ENCODE measurements at places on chromosomes 7 and 10.

- DNase-seq, result no peak
These were observed 15.0 kb downstream of the ARPC1A start for GRCh38 chr7:99340659-99341058.

DNA sequence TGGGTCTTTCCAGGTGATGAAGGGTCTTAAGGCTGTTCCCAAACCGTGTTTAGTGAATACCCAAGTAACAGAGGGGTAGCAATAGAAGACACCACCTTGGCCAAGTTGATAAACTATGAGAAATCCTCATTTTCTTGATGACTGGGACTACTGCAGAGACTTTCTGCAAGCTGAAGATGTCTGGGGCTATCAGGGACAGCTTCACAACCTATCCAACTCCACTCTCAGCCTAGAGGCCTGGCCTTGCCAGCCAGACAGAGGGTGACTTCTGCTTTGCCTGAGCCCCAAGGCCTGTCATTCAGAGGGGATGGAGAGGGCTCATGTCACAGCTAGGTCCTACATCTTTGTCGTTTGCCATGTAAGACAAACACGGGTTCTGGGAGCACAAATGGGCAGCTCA lies 255.9 kb upstream of the GRB10 start:
- no peak for DNase-seq

- no peak for DNase-seq
These were observed 848.9 kb downstream of the REEP3 start for GRCh38 chr10:64369885-64370773.

- no peak for DNase-seq
These were observed 49.8 kb downstream of the TPK1 start for GRCh38 chr7:144786079-144786478.

- no peak for DNase-seq
These were observed 268.6 kb downstream of the KLF6 start for GRCh38 chr10:3516234-3516922.

DNA sequence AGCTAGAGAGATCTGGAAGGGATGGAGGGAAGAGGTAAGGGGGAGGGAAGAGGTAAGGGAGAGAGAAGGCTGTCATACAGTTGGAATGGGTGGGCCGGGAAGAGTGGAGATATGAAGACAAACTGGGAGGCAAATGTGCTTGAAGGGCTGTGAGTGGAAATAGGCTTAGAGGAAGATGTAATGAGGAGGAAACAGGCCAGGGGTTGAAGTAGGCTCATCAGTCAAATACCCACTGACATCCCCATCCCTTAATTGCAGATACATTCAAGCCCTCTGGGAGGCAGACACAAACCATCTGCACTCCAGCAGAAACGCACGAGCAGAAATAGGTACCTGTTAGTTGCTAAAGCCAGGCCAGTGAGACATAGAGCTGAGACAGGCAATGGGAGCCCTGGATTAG lies 2.1 kb downstream of the SYNPO2L start:
- no peak for DNase-seq

GRCh38 chr10:74113546-74113945 lies 37.1 kb downstream of the AP3M1 start:
- no peak for DNase-seq

DNA sequence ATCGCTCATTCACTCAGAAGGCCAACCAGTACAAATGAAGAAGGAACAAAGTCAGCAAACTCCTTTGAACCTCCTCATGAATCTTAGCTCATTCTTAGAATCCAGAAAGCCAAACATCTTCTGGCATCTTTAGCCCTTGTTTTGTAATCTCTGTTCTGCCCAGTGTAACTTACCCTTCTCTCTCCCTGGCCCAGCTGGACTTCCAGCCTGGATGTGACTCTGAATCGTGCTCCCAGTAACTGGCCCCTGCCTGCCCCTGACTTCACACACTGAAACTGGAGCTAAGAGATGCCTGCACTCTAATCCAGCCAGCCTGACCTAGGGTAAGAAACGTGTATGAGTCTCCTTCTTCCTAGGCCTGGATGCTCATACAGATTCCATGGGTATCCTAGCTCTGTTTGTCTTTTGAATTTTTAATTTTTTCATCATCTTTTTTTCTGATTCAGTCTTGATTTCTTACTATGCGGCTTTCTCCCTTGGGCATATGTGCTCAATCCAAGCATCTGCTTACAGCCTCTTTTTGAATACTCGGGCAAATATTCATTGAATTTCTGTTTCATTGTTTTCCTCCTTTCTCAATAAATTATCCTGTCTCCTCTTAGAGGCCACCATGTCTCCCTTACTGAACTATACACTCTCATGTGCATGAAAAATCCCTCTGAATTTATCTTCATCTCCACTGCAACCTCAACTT lies 845.6 kb upstream of the AUTS2 start:
- no peak for DNase-seq

DNA sequence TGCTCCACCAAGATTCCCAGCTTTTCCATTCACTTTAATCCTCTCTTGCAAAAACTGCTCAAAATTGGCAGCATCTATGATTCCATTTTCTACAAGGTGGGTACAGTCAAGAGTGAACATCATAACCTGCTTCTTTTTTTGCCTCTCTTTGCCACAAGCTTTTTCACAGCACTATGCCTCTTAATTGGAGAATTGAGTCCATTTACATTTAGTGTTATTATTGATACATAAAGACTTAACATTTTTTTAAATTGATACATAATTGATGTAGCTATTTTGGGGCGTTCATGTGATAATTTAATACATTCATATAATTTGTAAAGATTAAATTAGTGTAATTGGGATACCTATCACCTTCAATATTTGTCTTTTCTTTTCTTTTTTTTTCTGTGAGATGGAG lies 18.8 kb downstream of the AS3MT start:
- no peak for DNase-seq

DNA sequence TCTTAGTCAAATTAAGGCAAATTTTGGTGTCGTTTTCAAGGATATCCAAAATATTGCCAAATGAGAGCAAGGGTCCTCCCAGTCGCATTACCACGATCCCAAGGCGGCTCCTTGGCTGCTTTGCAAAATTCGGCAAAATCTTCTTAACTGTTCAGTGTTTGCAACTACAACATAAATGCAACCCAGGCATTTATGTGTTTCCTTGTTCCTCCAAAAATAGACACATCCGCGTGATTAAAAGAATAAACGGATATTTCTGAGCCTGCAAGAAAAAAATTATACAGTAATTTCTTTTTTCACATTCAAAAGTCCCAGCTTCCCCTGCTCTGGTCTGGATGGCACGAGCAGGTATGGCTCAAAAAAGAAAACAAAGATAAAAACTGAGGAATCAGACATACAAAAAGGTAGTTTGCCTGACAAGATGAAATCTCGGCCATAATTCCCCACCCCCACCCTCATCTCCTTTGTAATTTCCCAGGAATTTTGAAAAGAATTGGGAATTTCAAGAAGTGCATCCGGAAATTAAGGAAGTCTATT lies 6.0 kb downstream of the SKIDA1 start:
- no peak for DNase-seq

GRCh38 chr7:96218664-96219243 lies 103.1 kb downstream of the SLC25A13 start:
- no peak for DNase-seq

DNA sequence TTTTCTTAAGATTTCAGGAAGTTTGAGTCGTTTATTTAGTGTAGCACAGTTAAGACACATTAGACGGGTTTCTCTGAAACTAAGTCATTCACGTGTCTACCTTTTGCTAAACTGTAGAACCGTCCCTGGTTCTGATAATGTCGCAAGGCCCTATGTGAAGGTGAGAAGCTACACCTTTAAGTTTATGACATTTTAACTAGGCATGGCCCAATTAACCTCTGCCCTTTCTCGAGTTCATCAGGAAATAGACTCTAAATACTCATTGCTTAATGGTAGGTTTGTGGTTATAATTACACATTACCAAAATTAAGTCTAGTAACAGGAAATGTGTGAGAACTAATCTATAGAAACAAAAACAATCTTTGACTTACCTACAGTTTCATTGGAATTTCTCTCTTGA lies 126.6 kb upstream of the FZD8 start:
- no peak for DNase-seq

DNA sequence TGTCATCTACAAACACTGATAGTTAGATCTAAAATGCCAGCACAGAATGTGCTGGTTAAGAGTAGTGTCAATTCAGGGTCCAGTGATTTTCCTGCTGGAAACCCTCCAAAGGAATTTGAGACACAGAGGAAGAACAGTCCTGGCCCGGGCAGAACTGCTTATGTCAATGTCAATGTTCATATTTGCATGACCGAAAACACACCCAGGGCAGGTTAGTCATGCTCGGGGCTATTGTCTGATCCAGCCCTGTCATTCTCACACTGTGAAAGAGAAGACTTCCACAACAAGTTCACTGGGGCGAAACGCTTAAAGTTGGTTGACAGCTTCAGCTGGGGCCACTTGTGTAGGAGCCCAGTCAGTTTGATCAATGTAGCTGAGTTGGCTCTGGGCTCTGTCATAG lies 139.3 kb downstream of the C1GALT1 start:
- DNase-seq, result no peak

GRCh38 chr10:17062955-17063484 lies 66.6 kb downstream of the CUBN start:
- DNase-seq, result no peak

GRCh38 chr10:105577865-105578607 lies 936.9 kb downstream of the SORCS3 start:
- no peak for DNase-seq

GRCh38 chr10:65805993-65806392 lies 1119.8 kb upstream of the LRRTM3 start:
- no peak for DNase-seq

- DNase-seq, result peak; percentile 15
These were observed at the start of gene LRRC4 for GRCh38 chr7:128030654-128031611. Gene LRRC4 (minus strand): TSS chr7:128031437. CDS start chr7:128030640, 797 bp downstream.

DNA sequence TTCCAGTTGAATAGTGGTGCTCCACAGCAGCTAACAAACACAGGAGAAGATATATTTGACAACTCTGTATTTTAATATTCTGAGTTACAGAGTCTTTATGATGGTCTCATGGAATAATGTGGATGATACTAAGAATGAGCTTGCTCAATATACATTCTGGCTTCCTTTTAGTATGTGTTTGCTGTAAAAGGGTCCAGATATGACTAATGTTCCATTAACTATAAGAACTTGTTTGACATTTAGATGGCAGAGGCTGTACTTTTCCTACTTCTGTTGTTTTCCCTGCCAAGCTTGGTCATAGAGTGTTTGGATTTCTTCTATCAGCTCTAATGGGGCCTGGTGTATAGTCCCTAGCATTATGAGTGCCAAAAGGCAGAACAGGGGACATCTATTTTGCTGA lies 61.5 kb upstream of the GPR22 start:
- no peak for DNase-seq

GRCh38 chr7:116942504-116942903 lies 10.8 kb upstream of the ST7 start:
- DNase-seq, result no peak

- no peak for DNase-seq
These were observed 297.5 kb upstream of the NRP1 start for GRCh38 chr10:33631991-33632390.

- DNase-seq, result no peak
These were observed 176.8 kb downstream of the ZMYND11 start for GRCh38 chr10:311901-312665.

- DNase-seq, result no peak
These were observed 232.4 kb downstream of the ELMO1 start for GRCh38 chr7:37216156-37216852.

DNA sequence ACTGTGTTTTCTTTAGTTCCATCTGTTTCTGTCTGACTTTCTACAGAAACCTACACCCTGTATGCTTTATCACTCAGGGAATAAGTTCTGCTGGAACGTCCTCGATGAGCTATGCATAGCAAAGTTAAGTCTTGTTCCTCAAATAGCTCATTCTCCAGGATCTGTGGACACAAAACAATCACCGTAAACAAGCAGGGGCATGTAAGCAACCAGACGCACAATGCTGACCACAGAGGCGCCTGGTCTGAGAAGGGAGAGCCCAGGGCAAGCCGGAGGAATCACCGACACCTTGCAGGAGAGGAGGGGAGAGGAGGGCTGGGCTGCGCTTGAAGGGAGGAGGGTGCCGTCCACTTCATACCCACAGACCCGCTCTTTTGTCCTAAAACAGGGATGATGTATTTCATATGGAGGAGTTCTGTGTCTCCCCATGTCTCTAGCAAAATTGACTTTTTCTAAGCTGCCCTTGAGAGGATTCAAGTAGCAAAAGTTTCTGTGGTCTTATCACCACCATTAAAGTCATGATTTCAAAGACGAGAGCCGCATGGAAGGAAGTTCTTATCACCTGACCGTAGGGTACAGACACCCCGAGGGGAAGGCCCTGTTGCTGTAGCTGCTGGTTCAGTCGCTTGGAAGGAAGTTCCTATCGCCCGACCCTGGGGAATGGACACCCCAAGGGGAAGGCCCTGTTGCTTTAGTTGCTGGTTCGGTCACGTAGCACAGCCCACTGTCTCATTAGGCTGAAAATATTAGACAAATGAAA lies 14.3 kb downstream of the CALML3 start:
- no peak for DNase-seq

DNA sequence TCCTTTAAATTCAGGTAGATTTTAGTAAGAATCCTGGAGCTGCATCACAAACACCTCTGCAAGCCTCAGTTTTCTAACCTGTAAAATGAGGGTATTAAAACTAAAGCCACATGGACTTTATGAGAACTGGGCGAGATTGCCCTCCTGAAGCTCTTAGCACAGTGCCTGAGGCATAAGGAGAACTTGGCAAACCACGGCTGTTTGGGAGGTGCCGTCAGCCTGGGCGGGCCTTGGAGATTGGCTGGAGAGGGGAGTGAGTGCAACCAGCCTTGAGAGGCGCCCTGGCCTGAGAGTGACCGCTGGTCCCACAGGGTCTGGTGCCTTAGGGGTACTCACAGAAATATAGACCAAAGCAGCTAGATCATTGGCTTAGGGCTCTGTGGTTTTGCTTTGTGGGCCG lies 5.4 kb upstream of the TNS3 start:
- no peak for DNase-seq

- no peak for DNase-seq
These were observed 8.2 kb downstream of the TM9SF3 start for GRCh38 chr10:96578633-96579032.

- no peak for DNase-seq
These were observed 77.2 kb downstream of the CDH23 start for GRCh38 chr10:71473671-71474599.

DNA sequence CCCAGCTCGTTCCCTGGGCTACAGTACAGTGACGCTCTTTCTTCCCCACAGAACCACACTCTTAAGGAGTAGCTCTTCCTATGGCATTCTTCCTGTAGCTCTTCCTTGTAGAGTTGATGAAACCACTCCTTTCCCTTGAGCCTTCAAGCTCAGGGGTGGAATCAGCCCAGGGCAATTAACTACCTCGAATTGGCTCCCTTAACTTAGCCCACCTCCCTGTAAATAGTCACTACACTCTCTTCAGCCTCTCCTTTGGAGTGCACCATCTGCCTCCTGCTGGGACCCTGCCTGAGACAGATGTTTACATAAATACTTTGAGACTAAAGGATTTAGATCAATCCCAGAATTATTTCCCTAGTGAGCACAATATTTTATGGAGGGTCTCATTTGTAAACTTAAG lies 537.8 kb upstream of the AUTS2 start:
- DNase-seq, result no peak

GRCh38 chr10:36669615-36670352 lies 455.6 kb upstream of the ANKRD30A start:
- DNase-seq, result no peak

GRCh38 chr10:21926358-21926925 lies 77.1 kb downstream of the DNAJC1 start:
- DNase-seq, result no peak

GRCh38 chr10:110407301-110408170 lies 90.2 kb upstream of the DUSP5 start:
- no peak for DNase-seq
